Activated T-cell treated with anti-CD3 and anti-CD28 coated beads, Interleukin-2, amount 50 U/mL, for 48 hours (primary cell): ENCODE measurements at places on chromosomes 7 and 10.

DNA sequence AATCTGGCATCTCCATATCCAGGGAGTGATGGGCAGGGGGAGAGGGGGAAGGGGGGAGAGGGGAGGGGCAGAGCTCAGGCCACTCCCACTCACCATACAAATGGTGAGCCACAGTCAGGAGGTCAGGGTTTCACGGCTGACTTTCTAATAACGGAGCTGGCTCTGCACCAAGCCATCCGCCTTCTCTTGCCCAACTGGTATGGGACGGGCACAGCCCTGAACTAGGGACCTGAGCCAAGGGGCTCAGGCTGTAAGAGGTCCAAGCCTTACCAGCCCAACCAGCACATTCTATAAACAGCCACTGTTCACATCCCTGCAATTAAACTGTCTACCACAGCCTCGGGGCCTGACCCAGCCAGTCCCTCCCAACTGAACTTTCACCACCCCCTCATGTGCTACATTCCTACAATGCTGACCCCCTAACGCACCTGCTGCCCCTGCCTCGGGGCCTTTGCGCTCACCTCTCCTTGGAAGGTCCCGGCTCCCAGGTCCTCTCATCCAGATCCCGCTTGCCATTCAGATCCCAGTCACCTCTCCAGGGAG is 32.5 kb downstream of the RGS10 start:
- no peak for DNase-seq

GRCh38 chr7:154638286-154638685 is 364.6 kb downstream of the PAXIP1 start:
- DNase-seq = no peak

GRCh38 chr7:120998996-120999565 is 10.6 kb downstream of the CPED1 start:
- no peak for DNase-seq

- DNase-seq = peak; percentile 2
Measured at GRCh38 chr7:144388950-144389349, 14.5 kb downstream of the NOBOX start.

GRCh38 chr7:24980534-24981170 is 674 bp upstream of the OSBPL3 start:
- no peak for DNase-seq

GRCh38 chr7:17556247-17556956 is 257.9 kb downstream of the AHR start:
- no peak for DNase-seq

DNA sequence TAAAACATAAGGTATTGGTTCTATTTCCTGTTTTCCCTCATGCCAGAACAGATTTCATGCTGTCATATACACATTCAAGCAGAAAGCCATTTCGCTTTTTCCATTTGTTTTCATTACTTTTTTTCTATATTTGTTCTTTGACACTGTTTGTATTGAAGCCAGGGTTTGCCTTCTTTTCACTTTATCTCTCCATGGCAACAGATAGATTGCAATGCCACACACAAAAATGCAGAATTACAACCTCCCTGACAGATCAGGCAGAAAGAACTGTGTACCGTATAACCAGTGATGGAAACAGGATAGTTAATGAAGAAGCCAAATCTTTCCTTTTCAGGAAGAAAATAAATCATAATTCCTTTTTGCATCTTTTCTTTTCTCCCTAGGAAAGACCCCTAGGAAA is 103.0 kb upstream of the PCGF5 start:
- no peak for DNase-seq
